Dorsolateral prefrontal cortex (tissue), 122 donors: ENCODE measurements at places on chromosomes 3 and 15. TPM values are rescaled to one million over a fixed set of nuclear protein-coding genes. Genes with fewer than 3 reads are reported as not detected.

SLC24A5 gene
- not detected for total RNA-seq

KIF7 gene
- total RNA-seq = 4.4 TPM

GOLGA6L4 gene
- 6.7 TPM for total RNA-seq

SLC26A6 gene
- total RNA-seq = 14.5 TPM

BAHD1 gene
- 25.3 TPM for total RNA-seq
